CD4-positive, alpha-beta T cell (primary cell): ENCODE measurements at places on chromosomes 1 and 21.

- DNase-seq: no peak
Measured at GRCh38 chr1:52629325-52629643, 3.7 kb upstream of the SHISAL2A start.

DNA sequence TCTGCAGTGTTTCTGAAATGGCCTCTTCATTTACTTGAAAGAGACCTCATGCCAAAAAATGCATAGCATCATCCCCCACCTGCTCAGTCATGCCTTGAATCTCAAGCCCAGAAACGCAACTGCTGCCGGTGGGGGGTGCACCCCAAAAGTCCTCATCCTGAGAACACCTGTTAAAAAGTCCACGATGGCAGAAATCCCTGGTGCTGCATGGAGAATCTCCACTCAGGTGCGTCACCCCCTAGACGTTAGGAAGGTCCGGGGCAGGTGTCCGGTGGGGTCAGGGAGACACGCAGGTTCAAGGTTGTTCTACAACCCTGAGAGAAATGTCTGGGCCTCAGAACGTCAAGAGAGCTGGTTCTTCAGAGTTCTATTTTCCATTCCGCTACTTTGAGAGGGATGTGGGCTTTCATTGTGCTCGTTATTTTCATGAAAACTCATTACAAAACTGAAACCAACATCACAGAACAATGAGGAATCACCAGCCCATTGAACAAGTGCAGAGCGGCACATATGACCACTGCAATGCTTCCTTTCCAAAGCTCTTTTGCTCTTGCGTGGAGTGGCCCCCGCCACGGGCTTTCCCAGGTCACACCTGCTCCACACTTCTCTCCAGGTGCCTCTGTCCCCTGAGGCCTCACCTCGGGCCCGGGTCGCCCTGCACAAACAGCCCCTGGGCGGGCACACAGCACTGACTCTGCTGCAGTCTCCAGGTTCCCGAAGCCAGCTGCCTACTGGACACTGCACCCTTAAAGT is 201.9 kb downstream of the TOMM20 start:
- peak; percentile 18 for DNase-seq

DNA sequence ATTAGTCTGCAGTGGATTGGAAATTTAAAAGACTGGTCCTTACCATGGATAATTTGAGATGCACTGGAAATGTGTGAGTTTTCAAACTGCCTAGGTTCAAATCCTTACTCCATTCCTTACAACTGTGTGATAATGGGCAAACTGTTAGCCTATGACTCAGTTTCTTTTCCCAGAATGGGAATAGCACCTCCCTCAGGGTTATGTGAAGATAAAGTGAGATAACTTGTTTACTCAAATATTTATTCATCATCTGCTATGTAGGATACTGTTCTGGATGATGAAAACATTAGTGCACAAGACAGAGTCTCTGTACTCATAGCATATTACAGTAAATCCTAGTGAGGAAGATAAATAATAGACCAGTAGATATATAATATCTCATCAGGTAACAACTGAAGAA is 28.6 kb downstream of the LRIG2 start:
- DNase-seq: no peak

- no peak for DNase-seq
Measured at GRCh38 chr1:76786222-76786621, 81.1 kb upstream of the ST6GALNAC5 start.

DNA sequence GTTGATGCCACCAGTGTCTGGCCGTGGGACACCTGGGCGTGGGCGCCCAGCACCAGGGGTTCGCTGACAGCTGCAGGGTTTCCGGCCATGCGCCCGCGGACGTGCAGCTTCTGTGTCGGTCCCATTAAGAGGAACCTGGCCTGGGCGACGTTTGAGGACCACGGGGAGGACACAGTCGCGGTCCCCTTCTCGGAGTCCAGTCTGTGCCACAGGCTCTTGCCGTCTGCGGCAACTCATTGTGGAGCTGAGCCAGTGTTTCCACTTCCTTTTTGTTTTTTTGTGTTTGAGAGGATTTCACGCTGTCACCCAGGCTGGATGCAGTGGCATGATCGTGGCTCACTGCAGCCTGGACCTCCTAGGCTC is 1.6 kb upstream of the C1orf159 start:
- DNase-seq: no peak

DNA sequence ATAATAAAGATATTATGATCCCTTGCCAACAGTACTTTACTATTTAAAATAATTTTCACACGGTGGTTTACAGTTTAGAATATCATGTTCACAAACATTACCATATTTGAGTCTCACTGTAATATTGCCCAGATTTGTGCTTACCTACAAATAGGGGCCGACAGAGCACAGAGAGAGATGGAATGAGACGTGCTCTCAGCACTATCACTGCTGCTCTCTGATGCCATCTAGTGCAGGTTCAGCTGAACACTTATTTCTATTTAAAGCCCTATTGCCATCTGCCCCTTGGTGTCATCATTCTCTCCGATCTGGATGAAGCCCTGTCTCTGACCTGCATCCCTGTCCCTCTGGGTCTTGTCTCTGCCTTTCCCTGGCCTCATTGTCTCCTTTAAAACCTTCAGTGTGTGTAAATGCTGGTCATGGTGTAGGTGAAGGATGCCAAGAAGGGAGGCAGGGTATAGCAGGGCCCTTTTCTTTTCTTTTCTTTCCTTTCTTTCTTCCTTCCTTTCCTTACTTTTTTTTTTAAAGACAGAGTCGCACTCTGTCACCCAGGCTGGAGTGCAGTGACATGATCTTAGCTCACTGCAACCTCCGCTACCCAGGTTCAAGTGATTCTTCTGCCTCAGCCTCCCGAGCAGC is 6.9 kb upstream of the GPATCH4 start:
- DNase-seq: peak; percentile 45

DNA sequence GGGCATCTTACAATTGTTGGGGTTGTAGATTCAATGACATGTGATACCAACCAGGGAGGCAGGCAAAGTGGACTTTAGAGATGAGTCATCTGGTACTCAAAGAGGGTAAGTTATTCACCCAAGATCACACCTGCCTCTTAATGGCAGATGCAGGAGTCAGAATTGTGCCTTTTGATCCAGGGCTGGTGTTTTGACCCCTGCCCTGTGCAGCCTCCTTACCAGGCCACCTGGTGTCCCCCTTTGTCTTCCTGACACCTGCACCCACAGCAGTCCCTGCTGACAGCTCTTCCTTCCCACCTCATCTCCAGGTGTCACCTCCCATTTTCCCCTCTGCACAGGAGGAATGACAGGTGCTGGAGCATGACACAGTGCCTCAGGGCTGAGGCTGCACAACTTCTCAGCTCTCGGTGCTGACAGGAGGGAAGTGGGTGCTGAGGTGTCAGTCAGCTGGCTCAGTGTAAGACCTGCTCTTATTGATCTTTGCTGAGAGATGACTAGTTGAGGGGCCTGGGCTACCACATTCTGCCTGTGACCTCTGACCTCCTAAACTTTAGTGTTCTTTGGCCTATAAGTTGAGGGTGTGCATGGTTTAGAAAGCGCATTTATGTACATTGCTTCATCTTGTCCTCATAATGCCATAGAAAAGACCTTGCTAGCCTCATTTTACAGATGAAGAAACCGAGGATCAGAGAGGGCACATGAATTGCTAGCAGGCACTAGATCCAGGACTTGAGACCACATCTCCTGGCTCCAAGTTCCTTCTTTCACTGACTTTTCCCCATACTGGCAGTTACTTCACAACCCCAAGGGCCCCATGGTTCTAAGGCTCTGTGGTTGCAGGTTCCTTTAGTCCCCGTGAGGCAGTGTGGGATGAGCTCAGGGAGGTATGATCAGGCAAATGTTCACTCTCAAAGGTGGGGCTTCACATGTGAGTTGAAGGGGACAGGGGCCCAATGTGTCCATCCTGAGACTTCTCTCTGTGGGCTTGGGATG is 31.3 kb downstream of the CACNA1E start:
- no peak for DNase-seq

- DNase-seq: no peak
Measured at GRCh38 chr1:33177996-33178540, 3.8 kb downstream of the TRIM62 start.

DNA sequence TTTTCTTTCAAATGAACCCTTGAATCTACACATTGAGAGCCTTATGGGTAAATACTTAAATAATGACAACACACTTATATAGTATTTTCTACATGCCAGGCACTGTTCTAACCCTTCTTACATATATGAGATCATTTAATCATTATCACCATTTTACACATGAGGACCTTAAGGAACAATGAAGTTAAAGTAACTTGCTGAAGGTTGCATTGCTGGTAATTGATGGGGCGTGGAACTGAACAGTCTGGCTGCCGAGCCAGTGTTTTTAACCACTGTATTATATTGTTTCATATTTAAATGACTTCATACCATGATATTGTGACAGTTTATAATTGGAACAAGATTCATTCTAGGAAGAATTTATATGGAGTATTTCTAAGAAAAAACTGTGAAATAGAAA is 111.9 kb upstream of the TENT5C start:
- DNase-seq: no peak

DNA sequence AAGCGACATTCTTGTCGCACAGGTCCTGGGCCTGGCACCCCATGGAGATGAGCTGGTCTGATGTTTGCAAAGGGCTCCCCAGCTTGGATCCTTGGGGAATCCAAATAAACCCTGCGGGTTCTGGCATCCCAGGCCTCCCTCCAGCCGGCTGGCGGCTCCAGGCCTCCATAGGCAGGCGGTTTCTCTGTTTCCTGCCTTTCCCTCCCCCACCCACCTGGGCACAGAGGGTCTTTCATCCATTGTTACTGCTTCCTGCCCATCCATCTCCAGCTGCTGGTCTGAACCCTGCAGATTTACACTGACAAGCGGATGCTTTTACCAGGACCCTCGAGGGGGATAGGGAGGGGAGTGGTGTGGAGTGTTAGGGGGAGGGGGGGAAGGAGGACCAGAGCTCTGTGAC is 39.1 kb upstream of the ID3 start:
- DNase-seq: no peak

DNA sequence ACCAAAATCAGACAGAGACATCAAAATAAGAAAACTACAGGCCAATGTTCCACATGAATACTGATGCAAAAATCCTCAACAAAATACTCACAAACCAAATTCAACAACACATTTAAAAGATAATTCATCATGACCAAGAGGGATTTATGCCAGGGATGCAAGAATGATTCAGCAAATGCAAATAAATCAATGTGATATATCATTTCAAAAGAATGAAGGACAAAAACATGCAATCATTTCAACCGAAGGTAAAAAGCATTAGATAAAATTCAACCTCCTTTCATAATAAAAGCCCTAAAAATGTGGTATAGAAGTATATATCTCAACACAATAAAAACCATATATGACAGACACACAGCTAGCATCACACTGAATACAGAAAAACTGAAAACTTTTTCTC is 81.5 kb upstream of the LYPLAL1 start:
- DNase-seq: no peak

DNA sequence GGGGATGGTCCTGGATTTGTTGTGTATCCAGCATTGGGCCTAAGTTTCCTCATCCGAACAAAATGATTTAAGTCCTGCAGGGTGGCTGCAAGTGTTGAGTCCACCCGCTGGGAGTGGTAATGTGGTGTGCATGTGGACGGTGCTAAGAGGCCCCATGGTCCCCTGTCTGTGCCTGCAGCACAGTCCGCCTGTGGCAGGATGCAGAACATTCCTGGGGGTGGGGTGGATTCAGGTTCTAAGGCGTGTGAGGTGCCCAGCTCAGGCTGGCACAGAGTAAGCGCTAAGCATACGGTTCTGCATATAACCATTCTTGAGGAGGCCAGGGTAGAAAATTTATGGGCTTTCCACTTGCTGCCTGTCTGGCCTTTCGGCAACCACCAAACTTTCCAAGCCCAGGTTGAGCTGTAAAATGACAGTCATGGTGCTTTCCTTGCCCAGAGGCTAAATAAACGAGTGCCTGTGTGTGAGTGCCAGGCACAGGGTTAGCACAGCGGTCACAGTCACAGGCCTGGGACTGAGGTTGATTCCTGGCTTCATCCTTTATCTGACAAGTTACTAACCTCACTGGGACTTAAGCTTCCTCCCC is 30.7 kb downstream of the SLC2A1 start:
- DNase-seq: no peak

GRCh38 chr1:50218344-50219120 is 109.8 kb downstream of the ELAVL4 start:
- no peak for DNase-seq

- no peak for DNase-seq
Measured at GRCh38 chr1:206036663-206037455, 13.2 kb upstream of the CTSE start.

- DNase-seq: no peak
Measured at GRCh38 chr1:181010789-181011188, 11.9 kb downstream of the STX6 start.

DNA sequence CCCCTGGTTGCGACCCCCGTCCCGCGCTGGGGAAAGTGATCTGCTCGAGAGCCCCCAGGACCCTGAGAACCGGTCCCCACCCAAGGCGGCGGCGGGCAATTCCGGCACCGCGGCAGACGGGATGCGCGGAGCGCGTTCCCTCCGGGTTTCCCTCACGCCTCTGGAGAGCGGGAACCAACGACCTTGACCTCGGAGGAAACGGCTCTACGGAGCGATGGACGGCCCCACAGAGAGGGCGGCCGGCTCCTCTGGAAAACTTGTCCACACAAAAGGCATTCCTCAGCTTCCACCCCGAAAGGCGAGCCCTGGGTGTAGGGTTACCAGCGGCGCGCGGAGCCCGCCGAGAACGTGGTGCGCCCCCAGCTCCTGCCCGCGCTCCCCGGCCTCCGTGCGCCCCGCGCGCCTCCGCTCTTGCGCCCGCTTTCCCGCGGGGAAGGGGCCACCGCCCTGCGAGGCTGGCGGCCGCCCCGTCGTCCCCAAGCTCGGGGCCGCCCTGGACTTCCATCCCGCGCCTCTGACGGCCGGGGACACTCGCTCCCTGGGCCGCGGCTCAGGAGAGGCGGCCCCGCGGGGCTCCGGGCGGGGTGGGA is 391 bp upstream of the KIAA1614 start:
- no peak for DNase-seq

- no peak for DNase-seq
Measured at GRCh38 chr1:35931446-35932157, 697 bp downstream of the AGO3 start.

DNA sequence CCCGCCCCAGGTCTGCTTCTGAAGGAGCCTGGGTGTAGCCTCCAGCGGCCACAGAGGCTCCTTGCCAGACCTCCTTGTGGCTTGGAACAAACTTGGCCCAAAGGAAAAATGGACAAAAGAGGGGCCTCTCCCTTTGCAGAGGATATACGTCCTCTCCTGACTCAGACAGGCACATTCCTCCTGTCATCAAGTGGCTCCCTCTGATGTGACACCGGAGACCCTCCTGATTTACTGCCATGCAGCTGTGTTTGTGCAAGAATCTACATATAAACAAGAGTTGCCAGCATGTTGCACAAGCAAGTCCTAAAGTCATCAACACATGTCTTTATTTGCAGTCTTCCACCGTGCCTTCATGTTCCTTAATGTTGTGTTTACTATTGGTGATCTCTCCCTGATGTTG is 54.1 kb upstream of the F3 start:
- DNase-seq: no peak

GRCh38 chr1:216553040-216553439 is 129.8 kb upstream of the USH2A start:
- DNase-seq: no peak

- DNase-seq: no peak
Measured at GRCh38 chr1:244096066-244096610, 45.1 kb downstream of the ZBTB18 start.

- DNase-seq: no peak
Measured at GRCh38 chr1:29456685-29457435, 220.5 kb downstream of the PTPRU start.

GRCh38 chr1:228849011-228849541 is 113.8 kb downstream of the RHOU start:
- DNase-seq: no peak

GRCh38 chr1:20061866-20062265 is 8.1 kb upstream of the PLA2G5 start:
- DNase-seq: no peak

GRCh38 chr1:157176591-157177121 is 38.5 kb upstream of the ETV3 start:
- no peak for DNase-seq
